ENCODE measurements at places on chromosomes 5 and 9.
A peak's percentile ranks its signal among the peaks of the same experiment; 100 is the strongest.

DNA sequence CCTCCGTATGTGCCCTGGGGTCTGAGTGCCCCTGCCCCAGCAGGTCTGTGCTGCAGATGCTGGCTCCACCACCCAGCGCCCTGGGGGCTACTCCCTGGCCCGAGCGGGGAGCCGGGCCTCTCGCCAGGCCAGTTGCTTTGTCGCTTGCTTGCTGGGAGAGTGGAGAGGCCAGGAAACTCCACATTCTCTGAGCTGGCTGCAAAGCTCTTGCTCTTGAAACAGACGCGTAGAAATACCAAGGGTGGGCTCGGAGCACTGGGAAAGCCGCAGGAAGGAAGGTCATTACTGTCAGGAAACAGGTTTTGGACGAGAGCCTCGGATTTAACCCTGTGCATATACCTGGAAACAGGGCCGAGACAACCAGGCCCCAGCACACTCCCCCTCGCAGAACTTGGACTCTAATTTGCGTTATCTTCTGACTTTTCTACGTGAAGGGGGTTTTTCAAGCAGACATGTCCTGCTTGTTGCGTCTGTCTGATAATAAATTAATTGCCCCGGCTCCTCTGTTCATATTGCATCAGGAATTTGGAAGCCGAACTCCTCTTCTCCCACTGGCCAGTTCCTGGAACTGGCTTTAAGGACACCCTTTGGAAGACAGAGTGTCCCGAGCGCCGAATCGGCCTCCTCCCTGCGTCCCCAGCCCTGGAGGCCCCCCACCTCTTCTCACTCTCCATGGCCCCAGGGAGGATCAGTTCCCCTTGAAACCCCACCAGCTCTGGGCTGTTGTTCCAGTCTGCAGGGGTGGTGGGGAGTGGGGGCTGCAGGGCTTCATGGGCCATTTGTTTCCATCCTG lies 11.2 kb downstream of the ADAMTSL2 start:
- no peak for DNase-seq

DNA sequence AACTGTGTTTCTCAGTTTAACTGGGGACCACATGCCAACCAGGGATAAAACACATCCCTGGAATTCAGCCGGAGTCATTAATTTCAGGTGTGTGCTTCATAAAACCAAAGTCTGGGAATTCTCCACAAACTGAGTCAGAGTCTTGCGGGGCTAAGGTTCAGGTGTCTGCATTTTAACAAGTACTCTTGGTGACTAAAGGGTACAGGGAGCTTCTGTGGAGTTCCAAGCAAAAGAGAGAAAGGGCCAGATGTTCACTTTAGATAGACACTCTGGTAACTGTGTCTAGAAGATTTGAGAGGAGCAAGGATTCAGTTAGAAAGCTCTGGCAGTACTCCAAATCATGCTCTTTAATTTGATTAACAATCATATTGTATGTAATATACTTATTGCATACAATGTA lies 4.0 kb downstream of the NADK2 start:
- no peak for DNase-seq

DNA sequence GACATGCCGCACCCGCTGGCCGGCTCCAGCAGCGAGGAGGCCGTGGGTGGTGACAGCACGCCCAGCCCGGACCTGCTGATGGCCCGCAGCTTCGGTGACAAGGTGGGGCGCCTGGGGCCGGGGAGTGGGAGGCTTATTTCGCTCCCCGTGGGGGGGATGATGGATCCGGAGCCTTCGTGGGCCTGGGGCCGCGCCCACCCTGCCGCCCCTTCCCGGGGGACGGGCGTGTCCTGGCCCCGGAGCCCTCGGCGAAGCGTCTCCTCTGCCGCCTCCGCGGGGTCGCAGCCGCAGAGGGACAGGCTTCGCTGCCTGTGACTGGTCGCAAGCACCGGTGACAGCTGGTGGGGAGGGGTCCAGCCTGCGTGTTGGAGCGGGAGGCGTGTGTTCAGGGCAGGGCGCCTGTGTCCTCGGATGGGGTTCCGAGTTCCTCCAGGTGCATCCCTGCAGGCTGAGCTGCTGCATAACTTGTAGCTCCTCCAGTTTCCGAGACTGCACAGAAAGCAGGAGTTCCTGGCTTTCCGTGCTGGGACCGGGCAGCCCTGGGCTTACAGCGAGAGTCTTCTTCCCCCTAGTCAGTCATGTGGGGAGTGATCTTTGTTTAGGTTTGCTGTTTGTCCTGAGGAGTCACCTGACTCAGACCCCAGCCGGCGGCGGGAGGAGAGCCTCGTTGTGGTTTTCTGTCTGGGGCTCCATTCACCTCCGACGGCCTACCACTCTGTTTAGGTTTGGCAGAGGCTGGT lies 666 bp downstream of the SNX30 start:
- DNase-seq = no peak

DNA sequence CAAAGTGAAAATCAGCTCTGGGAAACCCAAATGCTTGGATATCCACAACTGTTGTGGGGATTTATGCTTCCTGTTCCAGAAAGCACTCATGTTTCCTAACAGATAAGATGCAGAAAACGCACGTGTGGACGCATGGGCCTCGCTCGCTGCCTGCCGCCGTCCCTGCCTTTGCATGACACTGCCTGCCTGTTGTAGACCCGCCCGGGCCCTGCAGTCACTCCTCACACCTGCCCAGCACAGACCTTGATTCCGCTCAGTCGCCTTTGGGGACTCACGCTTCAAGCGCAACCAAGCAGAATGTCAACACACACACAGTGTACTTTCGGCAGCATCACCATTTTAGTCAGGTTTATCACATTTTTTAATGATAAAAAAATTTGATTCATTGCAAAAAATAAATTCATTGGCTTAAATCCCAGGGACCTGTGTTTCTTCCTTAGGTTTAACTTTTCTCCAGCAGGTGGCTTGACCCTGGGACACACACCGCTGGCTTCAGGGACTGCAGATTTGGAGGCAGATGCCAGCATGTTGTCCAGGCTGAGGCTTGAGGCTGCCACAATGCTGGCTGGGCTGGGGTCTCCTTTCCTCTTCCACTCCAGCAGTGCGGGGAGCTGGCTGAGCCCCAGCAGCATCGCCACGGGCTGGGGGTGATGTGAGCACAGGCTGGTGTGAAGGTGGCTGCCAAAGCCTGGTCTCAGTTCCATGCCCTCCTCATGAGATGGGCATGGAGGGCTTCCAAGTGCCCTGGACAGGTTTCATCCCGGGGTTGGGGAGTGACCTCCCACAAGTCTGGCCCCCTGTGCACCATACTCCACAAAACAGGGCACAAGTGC lies 416.9 kb upstream of the IRX4 start:
- DNase-seq = no peak

DNA sequence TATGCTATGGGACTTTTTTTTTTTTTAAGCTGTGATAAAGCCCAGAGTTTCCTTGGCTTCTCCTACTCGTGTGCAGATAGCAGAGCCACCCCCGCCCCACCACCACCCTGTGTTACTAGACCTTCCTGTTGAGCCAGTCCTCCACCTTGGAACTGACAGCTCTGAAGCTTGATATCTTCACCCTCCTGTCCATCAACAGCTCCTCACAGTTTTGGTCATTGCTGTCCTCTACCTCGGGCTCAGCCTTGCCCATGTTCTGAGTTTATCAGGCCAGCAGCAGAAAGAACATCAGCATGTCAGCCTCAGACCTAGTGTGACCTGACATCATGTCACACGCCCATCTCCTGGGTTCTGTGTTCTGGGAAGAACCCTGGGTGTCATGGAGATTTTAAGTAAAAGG lies 167.1 kb upstream of the RAI14 start:
- no peak for DNase-seq

DNA sequence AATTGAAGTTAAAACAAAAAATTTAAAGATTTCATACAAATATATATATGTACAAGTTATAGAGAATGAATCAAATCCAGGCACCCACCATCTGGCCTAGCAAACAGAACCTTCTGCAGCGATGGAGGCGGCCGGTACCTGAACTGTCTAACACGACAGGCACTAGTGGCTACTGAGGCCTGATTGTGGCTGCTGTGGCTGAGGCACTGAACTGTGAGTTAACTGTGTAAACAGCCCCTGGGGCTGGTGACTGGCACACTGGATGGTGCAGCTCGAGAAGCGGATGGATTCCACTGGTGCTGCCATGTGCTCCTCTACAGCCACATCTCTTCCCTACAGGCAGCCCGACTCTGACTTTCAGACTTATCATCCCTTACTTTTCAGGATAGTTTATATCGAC lies 82.4 kb downstream of the RAPGEF1 start:
- DNase-seq = no peak

DNA sequence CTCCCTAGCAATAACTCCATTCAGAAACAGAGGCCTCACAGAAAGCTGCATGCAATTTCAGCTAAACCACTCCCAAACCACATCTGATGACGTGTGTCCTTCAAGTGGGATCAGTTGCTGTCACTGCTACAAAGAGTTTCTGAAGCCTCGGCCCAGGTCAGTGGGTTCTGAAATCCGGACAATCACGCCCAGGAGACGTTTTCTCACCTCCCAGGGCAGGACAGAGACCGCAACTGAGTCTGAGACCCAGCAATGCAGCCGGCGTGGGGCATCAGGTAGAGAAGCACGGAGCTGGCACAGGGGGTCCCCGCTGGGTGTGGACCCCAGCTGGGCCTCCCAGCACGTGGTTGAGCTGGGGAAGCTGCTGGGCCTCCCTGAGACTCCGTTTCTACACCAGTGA lies 2.6 kb upstream of the UBE2QL1 start:
- DNase-seq = no peak

- DNase-seq = no peak
Observed at GRCh38 chr5:34791761-34792244, 47.2 kb upstream of the TTC23L start.

- no peak for DNase-seq
Observed at GRCh38 chr9:33221568-33221884, 18.4 kb upstream of the SPINK4 start.

GRCh38 chr9:23736293-23736692 lies 89.7 kb downstream of the ELAVL2 start:
- DNase-seq = no peak

DNA sequence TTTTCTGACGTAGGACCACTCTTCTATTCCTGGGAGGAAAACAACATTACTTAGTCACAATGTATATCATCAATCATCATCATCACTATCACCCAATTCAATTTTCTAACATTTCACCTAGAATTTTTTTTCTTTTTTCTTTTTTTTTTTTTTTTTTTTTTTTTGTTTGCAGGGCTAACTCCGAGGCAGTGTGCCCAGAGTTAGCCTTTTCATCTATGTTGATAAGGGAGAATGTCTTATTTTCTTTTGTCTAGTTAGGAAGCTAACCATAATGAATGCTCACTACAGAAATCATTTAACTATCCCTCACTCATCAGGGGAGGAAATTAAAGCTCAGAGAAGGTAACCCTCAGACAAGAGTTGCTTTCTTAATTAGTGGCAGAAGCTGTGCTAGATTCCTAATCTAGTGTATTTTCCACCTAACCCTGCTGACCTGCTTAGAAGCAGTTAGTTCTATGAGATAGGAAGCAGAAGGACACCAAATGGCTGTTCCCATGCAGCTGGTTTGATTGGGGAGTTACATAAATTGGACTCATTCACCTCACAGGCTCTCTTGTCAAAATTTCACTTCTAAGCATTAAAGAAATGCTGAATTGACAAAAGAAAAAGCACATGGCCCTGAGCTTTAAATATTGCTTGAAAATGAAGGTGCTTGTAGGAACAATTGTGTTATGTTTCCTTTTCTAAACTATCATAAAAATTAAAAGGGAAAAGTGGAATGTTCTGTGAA lies 8.6 kb upstream of the PRRC1 start:
- DNase-seq = no peak

- no peak for DNase-seq
Observed at GRCh38 chr5:22643356-22643755, 209.8 kb downstream of the CDH12 start.

GRCh38 chr5:131981516-131981915 lies 29.9 kb downstream of the ACSL6 start:
- DNase-seq = no peak

DNA sequence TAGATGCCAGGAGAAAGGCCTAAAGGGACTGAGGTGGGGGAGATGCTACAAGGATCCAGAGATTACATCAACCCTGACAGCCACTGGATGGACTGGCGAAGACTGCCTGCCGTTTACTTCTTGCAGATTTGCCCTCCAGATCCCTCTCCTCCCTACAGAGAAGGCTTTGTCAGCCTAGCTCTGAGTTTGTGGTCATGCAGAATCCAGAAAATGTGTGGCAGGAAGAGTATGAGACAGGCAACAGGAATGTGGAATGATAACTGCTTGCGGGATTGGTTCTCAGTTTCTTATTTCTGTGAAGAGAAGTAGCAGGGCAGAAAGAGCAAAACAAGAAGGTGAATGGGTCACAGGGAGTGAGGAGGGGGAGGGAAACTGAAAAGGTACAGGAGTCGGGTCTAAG lies 129.6 kb downstream of the TLE1 start:
- no peak for DNase-seq

GRCh38 chr5:64685866-64686265 lies 4.4 kb upstream of the SHISAL2B start:
- no peak for DNase-seq

DNA sequence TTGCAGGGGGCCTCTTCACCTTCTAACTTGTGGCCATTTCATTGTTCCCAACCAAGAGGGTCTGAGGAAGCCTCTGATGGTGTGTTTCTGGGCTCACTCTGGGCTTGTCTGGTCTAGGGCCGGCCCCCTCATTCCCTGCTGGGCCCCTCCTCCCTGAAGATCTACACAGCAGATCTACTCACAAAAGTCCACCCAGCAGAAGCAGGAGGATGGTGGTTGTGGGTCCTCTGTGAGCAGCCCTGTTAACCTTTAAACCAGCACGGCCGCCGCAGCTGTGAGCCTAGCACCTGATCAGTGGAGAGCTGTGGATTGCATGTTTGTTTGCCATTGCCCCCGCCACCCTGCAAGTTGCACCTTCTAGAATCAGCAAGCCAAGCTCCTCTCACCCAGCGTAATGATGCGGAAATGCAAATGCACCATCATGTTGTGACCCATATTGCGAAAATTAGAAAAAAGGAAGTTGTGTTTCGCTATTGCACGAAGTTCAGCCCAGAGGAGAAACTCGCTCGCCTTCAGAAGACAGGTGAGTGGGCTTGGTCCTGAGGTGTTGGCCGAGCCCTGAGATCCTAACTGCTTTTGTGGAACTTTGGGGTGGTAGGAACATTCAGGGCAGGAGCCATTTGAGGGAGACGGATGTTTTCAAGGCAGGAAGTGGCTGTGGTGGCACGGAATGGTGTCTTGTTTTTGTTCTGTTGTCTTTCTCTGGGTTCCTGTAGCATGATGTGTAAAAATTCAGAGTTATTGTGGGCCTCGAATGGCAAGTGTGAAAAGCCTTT lies 16.7 kb downstream of the FGD3 start:
- peak; percentile 62 for DNase-seq

- DNase-seq = no peak
Observed at GRCh38 chr9:136552117-136552703, 6.4 kb upstream of the NOTCH1 start.
